ENCODE measurements at places on chromosomes 7 and 10.
A peak's percentile ranks its signal among the peaks of the same experiment; 100 is the strongest.

GRCh38 chr7:85510287-85510686 lies 323.4 kb upstream of the SEMA3D start:
- DNase-seq: no peak

DNA sequence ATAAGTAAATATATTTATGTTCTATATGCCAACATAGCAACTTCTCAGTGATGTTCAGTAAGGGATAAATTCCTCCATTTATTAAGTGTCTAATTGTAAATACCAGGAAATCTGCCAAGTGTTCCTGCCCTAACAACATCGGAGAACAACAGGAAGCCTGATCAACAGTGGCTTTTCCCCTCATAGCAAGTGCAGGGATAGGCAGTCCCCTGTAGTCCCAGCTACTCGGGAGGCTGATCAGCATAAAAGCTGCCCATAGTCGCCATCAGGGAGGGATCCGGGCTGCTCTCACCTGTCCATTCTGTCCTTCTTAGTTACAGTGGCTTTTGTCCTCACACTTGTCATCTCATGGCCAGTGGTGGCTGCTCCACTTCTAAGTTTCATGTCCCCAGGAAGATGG lies 141.3 kb downstream of the IDE start:
- DNase-seq: no peak

DNA sequence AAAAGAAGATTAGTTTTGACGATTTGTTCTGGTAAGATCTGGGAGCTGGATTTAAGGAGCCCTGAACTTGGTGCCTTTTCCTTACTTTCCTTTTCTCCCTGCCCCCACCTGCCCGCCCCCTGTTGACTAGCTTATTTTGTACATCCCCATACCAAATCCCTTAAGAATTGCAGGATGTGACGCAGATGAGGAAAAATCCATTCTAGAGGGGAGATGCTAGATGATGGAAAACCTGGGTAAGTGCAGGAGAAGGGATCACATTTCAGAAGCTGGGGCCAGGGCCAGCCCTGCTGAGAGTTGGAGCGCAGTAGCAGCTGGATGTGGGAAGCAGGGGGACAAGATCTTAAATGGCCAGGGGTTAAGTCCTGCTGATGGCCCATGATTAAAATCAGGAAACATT lies 93.9 kb downstream of the CCDC3 start:
- no peak for DNase-seq

DNA sequence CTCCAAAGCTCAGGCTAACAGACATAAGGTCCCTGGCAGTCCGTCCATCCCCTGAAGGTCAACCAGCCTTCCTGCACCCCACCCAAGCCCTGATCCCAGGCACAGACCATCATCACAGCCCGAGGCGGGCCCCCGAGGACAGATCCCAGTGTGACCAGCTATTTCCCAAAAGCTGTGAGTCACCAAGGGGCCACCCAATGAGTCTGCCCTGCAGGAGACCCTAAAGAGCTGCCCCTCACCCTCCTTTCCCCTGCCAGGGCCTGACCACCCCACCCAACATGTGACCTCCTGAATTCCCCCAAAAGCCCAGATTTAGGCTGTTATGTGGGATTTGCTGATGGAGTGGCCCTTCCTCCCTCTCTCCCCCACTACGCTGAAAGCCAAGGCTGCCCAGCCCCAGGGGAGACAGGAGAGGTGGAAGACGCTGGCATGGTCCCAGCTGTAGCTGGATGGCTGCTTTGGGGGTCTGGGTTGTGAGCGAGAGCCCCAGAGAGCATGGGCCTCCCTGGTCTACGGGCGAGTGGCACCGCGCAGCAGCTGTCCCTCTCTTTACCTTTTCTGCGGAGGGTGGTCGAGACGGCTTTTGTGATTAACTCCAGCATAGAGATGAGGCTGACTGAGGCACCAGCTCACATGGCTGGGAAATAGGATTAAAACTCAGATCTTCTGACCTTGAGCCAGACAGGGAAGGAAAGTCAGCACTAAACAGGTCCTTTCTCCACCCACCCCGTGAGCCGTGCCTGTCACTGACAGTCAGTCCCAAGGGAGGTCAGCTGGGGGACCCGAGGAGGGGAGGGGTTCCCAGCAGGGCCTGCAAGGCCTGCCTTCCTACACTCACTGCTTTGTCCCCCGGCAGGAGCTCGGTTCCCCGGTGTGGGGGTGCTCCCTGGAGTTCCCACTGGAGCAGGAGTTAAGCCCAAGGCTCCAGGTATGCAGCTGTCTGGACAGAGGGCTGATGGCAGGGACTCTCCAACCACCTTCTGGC lies 16.7 kb downstream of the ELN start:
- peak; percentile 87 for DNase-seq

DNA sequence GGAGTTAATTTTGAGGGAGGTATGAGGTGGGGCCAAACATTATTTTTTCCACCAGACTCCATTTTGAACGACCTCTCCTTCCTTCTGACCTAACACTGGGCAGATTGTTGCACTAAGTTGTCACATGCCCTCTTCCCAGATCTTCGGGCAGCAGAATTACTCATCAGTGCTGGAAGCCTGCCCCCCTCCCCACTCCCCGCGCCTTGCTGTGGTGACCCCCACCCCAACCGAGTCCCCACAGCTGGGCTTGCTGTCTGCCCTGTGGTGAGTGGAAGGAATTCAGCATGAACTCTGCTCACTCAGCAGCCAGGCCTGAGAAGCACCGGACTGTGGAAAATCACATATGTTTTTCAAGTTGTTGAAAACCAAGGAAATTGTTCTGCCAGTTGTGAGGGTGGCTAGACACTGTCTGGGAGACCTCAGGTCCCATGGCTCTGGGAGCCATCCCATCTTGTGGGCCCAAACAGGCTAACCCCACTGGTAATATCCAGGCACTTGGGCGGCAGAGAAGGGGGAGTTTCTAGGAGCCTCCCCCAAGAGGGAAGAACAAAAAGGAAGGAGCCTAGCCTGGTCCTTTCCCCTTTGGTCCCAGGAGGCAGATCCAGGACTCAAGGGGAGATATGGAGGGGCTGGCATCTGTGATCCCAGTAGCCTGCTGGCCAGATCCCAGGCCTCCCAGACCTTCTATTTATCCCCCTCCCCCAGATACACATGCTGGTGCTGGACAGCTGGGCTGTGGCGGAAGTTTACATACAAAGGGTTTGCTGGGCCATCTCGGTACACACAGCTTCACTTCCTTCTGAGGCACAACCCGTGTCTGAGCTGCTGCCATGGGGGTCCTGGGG lies 3.5 kb upstream of the AEBP1 start:
- DNase-seq: peak; percentile 44

GRCh38 chr7:151814400-151815009 lies 62.4 kb downstream of the PRKAG2 start:
- peak; percentile 75 for DNase-seq

GRCh38 chr10:23676296-23676695 lies 237.4 kb downstream of the OTUD1 start:
- no peak for DNase-seq

DNA sequence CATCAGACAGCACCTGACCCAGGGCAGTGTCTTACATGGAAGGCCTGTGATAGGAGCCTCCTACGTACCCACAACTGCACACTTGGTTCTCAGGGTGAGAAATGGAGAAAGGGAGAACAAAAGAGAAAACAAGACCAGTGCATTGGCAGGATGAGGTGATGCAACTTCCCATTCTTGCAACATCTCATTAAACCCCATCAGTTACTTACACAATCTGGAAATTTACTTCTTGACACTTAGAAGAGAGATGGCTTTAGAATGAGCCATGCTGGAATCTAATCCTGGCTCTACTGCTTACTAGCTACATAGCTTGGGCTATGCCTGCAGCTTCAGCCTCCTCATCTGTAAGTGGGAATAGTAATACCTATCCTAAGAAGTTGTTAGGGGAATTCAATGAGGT lies 391.7 kb downstream of the KCNMA1 start:
- no peak for DNase-seq
